ENCODE measurements at places on chromosomes 5 and 9.

GRCh38 chr5:32074401-32074800 is 99.7 kb downstream of the GOLPH3 start:
- no peak for DNase-seq

DNA sequence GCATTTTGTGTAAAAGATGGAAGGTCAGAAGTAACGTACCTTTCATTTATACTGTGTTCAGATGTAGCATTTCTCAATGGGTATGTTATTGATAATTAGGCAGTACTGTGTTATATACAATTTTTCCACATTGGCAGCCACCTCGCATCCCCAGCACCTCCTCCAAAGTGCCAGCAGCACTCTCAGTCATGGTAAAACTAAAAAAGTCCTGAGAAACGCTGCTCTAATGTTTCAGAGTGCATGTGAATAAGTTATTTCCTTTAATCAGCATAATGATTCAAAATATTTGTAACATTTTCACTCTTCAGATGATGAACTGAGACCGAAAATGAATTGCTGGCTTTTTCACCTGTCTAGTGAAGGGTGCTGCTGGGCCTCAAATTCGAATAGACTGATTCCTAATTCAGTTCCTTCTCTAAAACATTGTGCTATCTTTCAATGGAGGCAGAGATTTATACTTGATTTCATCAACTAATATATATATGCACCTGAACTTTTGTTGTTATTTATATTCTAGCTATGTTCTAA is 79.9 kb upstream of the ANKRD55 start:
- no peak for DNase-seq

GRCh38 chr9:126915281-126915816 is 767 bp downstream of the RALGPS1 start:
- no peak for DNase-seq

DNA sequence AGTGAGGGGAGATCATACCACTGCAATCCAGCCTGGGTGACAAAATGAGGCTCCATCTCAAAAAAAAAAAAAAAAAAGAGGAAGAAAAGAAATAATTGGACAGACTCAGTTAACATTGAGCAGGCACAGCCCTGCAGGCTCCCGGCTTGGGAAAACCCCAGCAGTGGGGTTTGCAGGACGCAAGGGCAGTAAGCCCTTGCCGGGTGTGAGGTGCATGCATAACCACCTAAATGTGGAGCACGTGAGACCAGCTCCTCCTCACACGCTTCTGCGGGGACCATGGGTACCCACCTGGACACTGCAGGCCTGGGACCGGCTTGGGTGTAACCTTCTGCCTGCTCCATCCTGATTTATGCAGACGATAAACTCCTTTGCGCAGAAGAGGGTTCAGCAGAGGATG is 4.8 kb upstream of the SLC6A18 start:
- no peak for DNase-seq

DNA sequence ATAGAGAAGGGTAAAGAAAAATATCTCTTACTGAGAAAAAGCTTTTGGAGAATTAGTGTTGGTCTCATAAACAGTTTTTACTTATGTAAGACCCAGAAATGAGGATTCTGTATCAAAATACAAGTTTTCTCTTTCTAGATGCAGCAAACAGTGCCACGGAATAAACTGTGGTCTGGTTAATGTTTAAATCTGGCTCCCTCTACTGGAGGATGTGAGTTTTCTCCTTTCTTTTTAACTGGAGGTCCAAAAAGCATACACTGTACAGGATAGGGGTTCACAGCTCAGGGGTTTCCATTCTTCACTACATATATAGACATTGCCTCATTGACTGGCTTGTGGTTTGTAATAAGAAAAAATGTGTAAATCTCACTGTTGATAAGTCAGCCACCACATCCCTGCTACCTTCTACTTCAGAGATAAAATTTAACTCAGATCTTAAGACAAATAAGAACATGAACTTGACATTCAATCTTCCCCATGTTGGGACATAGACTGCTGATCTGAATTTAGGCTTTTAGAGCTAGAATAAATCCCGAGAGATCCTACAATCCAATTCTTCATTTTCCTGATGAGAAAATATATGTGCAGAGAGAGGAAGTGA is 98.9 kb downstream of the CFAP95 start:
- DNase-seq = peak; percentile 1

DNA sequence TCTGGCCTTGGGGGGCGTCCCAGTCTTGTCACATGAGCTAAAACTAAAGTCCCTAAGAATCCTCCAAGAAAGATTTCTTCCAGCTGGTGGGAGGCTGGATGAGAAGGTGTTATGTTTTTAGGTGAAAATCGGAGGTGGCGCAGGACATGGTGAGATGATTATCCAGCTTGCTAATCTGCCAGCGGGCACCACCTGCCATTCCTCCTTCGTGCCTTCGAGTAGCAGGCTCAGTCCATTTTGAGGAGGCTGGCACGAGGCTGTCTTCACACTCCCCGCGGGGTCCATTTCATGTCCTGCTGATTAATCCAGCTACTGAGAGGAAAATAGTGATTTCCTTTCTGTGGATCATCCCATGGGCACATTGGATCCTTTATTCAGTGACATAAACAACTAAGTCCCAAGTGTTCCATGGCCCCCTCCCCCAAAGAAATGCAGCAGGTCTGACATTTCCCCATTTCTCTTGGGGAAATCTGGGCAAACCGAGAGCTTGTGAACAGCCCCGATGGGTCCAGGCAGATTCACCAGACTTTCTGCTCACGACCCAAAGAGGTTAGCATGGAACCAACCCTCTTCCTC is 38.2 kb upstream of the EXOC3 start:
- no peak for DNase-seq

DNA sequence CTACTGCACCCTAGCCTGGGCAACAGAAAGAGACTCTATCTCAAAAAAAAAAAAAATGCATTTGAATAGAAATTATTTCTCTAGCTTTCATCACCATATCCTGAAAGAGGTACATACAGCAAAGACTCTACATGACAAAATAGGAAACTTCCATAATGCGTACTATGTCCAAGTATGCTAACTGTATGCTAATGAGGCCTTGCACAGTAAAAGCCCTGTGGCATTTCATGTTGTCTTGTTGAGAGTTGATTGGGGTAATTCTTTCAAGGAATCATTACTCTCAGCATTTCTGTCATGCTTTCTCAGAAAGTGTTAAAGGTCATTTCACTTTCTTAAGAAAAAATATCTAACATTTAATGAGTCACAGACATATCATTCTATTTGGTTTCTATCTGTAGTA is 393.4 kb downstream of the CTNND2 start:
- no peak for DNase-seq

DNA sequence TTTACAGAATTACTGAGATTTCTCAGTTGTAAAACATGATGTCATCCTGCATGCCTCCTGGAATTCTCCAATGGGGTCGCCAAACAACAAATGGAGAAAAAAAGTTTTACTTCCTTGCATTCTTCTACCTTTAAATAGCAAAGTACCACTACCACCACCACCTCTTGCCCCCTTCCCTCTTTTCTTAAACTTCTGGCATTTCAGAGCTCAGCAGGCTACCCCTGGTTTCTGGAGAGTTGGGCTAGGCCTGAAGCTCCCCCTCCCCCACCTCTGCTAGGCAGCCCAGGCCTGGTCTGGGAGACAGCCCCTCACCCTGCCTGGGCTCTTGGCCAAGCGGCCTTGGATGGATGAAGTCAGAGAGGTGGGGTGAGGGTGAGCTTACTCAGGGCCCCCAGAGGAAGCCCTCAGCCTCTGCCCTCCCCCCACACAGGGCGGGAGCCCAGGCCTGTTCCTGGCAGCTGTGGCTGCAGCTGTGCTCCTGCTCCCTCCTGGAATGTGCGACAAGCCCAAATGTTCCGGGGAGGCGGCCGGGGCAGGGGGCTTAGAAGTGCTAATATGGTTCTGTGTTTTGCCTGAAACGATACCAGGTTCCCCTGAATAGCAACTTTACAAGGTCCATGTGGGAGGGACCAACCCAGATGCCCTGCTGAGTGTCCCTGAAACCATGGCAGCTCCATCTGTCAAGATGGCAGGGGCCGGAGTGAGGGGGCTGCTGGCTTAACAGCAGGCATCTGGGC is 6.0 kb upstream of the CCIN start:
- peak; percentile 91 for DNase-seq
